ENCODE measurements at places on chromosomes 3 and 15. TPM values are rescaled to one million over a fixed set of nuclear protein-coding genes. Genes with fewer than 3 reads are reported as not detected.

Gene GNAT1
- not detected for total RNA-seq

Gene GLDN
- total RNA-seq, result 0.18 TPM

DNA sequence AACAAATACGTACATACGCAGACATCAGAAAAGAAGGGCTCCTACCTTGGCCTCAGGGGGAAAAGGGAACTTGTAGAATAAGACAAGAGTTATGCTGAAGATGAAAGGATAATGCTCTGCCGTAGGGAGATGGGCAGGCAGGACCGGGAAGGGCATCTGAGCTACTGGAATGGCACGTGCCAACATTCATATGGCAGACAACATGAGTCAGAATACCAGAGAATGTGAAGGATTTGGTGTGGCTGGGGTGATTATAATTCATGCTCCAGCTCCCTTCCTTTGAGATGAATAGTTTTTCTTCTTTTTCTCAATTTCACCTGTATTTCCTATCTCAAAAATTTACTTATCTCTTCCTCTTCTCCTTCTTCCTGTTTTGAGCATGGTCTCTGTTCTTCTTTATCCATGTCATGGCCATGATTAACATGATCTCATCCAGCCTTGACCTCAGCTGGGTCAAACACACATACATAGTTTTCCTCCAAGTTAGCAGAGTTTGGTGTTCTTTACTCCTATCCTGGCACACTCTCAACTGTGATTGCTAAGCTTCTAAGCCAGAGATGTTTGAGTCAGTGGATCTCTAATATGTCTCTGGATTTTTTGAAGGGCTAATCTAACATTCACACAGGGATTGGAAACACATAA lies 507.0 kb downstream of the FOXP1 start:
- H3K4me1 ChIP-seq, result no peaks in the 10 kb centered on the region
- 0 out of 3 replicates have a peak, but pooled peaks cover 2% of the 10 kb centered on the region for H3K36me3 ChIP-seq
- no peak for DNase-seq

Gene MYL3
- not detected for total RNA-seq

DNA sequence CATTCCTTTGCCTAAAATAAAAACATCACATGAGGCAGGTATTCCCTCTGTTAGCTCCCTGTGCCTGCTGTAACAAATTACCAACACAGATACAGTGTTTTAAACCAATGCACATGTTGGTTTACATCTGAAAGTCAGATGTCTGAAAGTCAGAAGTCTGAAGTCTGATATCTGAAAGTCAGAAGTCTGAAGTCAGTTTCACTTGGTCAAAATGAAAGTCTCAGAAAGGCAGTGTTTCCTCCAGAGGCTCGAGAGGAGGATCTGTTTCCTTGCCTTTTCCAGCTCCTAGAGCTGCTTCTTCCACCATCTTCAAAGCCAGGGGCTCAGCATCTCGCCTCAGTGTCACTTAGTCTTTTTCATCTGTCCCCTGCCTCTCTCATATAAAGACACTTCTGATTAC lies 22.0 kb downstream of the SST start:
- no peak overlapping the region for H3K4me3 ChIP-seq
- DNase-seq, result no peak
- no peaks in the 10 kb centered on the region for H3K4me1 ChIP-seq
- no peaks in the 10 kb centered on the region for H3K36me3 ChIP-seq

DNA sequence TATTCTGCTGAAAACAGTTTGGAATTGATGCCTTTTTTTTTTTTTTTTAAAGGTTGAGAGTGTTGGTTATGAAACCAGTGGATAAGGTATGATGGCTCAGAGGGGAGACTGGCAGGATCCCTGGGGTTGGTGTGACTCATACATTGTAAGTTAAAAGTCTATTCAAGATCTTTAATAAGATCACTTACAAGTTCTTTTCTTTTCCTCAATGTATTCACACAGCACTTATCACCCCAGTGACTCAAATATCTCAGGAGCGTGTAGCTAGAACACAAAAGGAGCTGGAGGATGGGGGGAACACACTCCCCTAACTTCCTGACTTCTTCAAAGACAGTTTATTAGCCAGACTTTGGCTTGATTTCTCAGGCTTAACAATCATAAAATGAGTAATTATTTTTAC lies 285.3 kb downstream of the SV2B start:
- no peak for DNase-seq
- H3K4me3 ChIP-seq, result no peak overlapping the region
- no peaks in the 10 kb centered on the region for H3K27me3 ChIP-seq
- H3K36me3 ChIP-seq, result no peaks in the 10 kb centered on the region

Measured in K562 (cell line).